ENCODE measurements at places on chromosomes 11 and 22.
A peak's percentile ranks its signal among the peaks of the same experiment; 100 is the strongest.

GRCh38 chr11:130551388-130551787 lies 102.9 kb downstream of the ADAMTS15 start:
- H3K36me3 ChIP-seq, result no peaks in the 10 kb centered on the region
- H3K4me1 ChIP-seq, result no peaks in the 10 kb centered on the region
- DNase-seq, result no peak
- no peaks in the 10 kb centered on the region for H3K27me3 ChIP-seq

- H3K4me3 ChIP-seq, result peak overlapping the region; percentile 65
- H3K27me3 ChIP-seq, result peaks cover 6% of the 10 kb centered on the region
- DNase-seq, result peak; percentile 46
- H3K36me3 ChIP-seq, result no peaks in the 10 kb centered on the region
- peak overlapping the region; percentile 82 for H3K27ac ChIP-seq
These were observed 6.6 kb upstream of the GRAMD4 start for GRCh38 chr22:46613606-46614021.

- peaks cover 7% of the 10 kb centered on the region for H3K36me3 ChIP-seq
- no peak for DNase-seq
- peaks cover 9% of the 10 kb centered on the region for H3K27me3 ChIP-seq
- peaks cover 2% of the 10 kb centered on the region for H3K4me1 ChIP-seq
- H3K27ac ChIP-seq, result no peak overlapping the region
These were observed 15.8 kb downstream of the SHANK3 start for GRCh38 chr22:50688448-50688847.

DNA sequence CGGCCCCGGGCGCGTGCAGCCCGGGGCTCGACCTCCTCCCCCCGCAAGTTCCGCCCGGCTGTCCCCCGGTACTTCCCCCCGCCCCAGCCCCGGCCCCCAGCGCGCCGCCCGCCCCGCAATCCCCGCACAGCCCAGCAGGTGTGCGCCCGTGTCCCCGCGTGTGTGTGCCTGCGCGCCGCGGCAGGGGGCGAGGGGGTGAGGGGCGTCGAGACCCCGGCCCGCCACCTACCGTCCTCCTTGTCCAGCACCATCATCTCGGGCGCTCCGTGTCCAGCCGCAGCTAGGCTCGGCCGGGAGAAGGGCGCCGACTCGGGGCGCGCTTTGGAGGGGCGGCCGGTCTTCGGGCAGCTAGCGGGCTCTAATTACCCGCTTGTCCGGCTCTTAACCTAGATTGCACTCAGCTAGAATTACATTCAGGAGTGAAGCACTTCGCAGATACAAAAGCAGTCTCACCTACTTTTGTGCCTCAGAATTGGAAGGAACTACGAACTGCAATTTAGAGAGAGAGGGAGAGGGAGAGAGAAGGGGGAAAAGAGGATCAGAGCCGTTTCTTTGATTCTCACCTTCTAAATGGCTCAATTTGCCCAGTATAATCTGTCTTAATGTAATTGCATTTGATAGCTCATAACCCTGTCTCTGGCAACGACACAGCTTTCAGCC lies 439 bp downstream of the LMO1 start:
- DNase-seq, result peak; percentile 64
- peaks cover 17% of the 10 kb centered on the region for H3K27me3 ChIP-seq
- H3K4me1 ChIP-seq, result peaks cover 32% of the 10 kb centered on the region
- H3K36me3 ChIP-seq, result no peaks in the 10 kb centered on the region

All from glutamatergic neuron (in vitro differentiated cells).